GDM1 (cell line): ENCODE measurements at places on chromosomes 1 and 21.

- no peak for DNase-seq
Observed at GRCh38 chr1:221775206-221775605, 33.3 kb upstream of the DUSP10 start.

- no peak for DNase-seq
Observed at GRCh38 chr1:234965111-234965510, 163.5 kb downstream of the TOMM20 start.

- no peak for DNase-seq
Observed at GRCh38 chr1:158037866-158038359, 44.5 kb downstream of the KIRREL1 start.

- no peak for DNase-seq
Observed at GRCh38 chr1:20931930-20932436, 144.9 kb upstream of the HP1BP3 start.

DNA sequence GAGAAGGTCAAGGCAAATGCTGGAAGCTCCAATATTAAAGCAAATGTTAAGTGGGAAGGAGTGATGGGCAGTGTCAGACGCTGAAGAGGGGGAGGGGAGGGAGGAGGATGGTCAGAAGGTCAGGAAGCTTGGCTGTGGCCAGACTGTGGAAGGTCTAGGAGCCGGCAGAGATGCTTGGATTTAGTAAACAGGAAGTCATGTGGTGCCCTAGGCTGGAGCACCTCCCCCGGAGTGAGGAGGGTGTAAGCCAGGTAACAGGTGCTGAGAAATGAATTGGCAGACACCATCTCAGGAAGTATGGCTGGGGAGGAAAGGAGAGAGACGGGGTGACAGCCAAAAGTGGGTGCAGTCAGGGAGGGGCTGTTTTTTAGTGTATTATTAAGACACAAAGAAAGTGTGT, 17.7 kb downstream of the CSMD2 start:
- DNase-seq, result no peak

DNA sequence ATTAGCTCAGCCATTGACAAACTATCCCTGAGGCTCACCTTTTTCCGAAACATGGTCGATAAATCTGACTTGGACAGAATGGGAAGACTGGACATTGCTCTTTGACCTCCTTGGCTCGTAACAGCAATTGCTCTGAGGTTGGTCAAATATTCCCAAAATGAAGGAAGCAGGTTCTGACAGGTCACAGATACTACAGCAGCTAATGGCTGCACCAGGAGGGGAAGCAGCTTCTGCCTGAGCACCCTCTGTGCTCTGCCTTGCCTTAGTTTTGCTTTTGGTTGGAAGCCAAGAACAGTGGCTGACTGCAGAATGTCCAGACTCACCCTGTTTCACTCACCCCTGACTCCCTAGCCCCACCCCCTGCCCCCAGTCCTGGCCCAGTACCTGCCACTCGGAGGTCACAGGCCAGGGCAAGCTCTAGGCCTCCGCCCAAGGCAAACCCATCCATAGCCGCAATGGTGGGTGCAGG, 15.4 kb downstream of the ECHDC2 start:
- no peak for DNase-seq

- DNase-seq, result no peak
Observed at GRCh38 chr1:6988796-6989195, 203.5 kb downstream of the CAMTA1 start.

GRCh38 chr1:32791881-32792280, 25.3 kb downstream of the YARS1 start:
- no peak for DNase-seq

- DNase-seq, result no peak
Observed at GRCh38 chr1:70495370-70495769, 84.3 kb downstream of the CTH start.

GRCh38 chr1:53992085-53992874, 25.7 kb downstream of the LDLRAD1 start:
- no peak for DNase-seq

- DNase-seq, result no peak
Observed at GRCh38 chr1:229388897-229389580, 44.9 kb downstream of the ACTA1 start.

- no peak for DNase-seq
Observed at GRCh38 chr1:217272385-217272784, 358.5 kb downstream of the GPATCH2 start.

DNA sequence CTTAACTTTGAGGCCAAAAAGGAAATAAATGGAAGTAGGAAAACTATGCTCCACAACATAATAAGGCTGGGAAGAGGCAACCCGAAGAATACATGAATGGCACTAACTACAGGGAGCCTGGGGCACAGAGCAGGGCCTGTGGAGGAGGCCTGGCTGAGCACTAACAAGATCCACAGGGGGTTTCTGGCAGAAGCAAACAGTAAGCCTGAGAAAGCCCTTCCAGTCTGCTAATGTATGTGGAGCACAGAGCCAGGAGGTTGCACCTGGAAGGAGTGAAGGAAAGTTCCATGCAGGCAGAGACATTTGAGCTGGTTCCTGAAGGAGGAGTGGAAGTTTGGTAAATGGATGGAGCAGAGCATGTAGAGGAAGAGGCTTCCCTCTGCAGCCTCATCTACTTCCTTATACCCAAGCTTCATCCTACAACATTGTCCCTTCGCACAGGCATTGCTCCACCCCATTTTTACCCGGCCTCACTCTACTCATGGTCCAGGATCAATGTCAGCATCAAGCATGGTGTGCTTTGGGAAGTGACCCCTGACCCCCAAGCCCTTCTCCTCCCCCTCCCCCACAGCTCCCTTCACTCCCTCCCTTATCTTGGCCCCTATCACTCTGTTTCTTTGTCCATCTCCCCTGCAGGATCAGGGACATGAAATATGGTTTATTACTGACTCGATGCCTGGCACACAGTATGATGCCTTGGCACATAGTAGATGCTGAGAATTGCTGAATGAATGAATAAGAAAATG, 23.3 kb downstream of the SHISA4 start:
- DNase-seq, result no peak
